Activated effector memory CD4-positive, alpha-beta T cell treated with anti-CD3 and anti-CD28 coated beads, Interleukin-2, amount 50 U/mL, for 16 hours (primary cell): ENCODE measurements at places on chromosomes 2 and 18.
A peak's percentile ranks its signal among the peaks of the same experiment; 100 is the strongest.

GRCh38 chr2:10390369-10390801 lies 57.7 kb downstream of the ODC1 start:
- DNase-seq = no peak

GRCh38 chr2:231917280-231918066 lies 8.7 kb downstream of the NPPC start:
- DNase-seq = no peak

GRCh38 chr2:224022486-224022885 lies 16.6 kb downstream of the SERPINE2 start:
- DNase-seq = no peak

DNA sequence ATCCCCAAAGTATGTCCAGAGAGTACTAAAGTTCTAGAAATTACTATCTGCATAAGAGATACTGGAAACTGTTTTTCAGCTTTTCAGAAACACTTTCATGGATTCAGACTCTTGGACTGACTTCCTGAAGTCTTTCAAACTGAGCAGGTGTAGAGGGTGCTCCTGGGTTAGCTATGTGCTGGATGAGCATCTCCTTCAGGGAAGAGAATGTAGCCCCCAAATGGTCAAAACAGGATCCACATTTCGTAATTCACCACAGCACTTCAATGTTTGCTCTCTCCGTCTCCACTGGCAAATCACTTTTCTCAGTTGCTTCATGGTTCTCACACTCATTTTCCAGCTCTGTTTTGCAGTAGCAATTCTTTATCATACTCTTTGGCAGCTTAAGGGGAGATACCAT lies 23.2 kb upstream of the SATB2 start:
- no peak for DNase-seq

GRCh38 chr18:50928551-50928950 lies 39.3 kb upstream of the ELAC1 start:
- DNase-seq = no peak

- DNase-seq = no peak
These were observed 206.0 kb upstream of the SPRED2 start for GRCh38 chr2:65638443-65638842.

- no peak for DNase-seq
These were observed 300.4 kb upstream of the NETO1 start for GRCh38 chr18:73168236-73168635.

- DNase-seq = no peak
These were observed 112.4 kb downstream of the MIB1 start for GRCh38 chr18:21853016-21853415.

DNA sequence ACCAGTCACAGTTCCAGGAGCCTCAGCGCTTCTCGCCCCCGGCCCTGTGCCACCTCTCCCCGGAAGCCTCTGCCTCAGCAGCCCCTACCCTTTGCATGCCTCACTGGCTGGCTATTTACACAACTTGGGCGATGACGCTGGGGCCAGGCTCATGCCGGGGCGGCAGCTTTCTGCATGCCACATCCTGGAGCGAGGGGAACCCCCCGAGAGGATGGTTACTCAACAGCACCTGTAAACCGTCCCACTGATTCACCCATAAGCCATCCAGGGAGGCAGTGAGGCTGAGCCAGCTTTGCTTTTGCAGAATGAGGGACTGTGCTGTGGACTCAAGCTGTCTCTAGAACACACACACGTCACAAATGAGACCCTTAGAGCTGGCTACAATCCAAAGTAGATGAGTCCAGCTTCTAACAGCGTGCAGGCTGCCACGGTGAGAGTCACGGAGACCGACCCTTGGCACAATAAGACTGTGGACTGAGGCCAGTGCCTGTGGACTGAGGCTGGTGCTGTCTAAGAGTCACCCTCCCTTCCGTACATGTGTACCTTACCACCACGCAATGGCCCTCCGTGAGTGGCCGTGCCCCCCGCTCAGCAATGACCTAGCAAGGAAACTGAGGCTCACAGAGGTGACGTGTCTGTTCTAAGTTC lies 45.6 kb upstream of the ODC1 start:
- DNase-seq = peak; percentile 95

DNA sequence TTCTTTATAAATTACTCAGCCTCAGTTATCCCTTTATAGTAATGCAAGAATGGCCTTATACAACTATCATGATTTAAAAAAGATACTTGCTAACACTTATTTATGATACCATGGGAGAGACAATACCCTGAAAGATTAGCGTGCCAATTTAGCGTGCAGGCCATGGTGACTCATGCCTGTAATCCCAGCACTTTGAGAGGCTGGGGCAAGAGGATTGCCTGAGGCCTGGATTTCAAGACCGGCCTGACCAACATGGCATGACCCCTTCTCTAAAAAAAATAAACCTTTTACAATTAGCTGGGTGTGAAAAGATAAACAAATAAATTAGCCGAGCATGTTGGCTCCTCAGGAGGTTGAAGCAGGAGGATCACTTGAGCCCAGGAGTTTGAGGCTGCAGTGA lies 493.4 kb upstream of the FSIP2 start:
- DNase-seq = no peak

- no peak for DNase-seq
These were observed 388.1 kb downstream of the SLC4A3 start for GRCh38 chr2:220015576-220015975.

DNA sequence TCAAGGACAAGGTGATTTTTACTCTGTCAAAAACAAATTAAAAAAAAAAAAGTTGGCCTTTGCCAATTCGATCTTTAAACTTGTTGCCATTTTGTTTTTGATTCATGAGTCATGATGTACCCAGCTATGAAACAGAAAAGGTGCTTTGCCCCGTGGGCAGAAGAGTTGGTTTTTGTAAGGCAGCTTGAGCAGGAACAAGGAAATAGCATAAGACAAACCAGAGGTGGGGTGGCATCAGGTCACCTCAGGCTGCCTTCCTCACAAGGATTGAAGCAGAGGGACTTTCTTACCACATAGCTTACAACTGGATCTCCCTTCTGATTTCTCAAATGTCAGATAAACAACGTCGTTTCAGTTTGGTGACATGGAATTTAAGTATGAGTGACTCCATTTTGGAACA lies 123.8 kb downstream of the ARL4C start:
- no peak for DNase-seq

- DNase-seq = no peak
These were observed 87.5 kb upstream of the RNF152 start for GRCh38 chr18:61980355-61980754.
